Mammary epithelial cell (primary cell): ENCODE measurements at places on chromosomes 4 and X.

DNA sequence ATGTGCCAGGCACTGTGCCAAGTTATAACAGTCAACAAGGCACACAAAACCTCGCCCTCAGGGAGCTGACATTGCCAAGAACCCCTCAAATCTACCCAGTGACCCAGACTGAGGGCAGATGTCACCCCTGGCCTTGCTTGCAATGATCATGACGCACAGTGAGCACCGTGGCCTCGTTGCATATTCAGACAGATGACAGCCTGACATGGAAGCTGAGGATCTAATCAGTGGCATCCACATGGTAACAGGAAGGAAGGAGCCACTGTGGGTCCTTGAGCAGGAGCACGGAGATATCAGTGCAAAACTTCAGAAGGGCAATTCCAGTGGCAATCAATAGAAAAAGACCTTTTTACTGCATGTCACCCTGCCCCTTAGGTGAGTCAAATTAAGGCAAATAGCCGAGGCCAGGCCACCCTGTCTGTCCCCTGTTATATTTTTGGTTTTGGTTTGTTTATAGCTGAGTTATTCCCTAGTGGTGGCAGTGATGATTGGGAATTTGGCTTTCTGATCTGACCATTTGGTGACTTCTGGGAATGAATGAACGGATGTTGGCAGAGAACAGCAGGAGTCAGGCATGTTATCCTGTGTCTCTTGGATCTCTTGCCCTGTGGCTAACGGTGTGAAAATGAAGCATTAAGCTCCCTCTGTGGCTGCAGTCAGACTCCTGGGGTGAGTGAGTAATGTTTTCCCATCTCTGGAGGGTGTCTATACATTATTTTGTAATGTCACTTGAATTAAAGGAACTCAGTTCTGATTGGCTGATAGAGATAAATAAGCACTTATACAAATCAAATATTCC is 20.4 kb downstream of the WDR13 start:
- no peak for DNase-seq

- DNase-seq: no peak
Observed at GRCh38 chr4:80787306-80787705, 243.2 kb upstream of the BMP3 start.

GRCh38 chr4:147336252-147336651 is 144.6 kb upstream of the EDNRA start:
- peak; percentile 24 for DNase-seq

DNA sequence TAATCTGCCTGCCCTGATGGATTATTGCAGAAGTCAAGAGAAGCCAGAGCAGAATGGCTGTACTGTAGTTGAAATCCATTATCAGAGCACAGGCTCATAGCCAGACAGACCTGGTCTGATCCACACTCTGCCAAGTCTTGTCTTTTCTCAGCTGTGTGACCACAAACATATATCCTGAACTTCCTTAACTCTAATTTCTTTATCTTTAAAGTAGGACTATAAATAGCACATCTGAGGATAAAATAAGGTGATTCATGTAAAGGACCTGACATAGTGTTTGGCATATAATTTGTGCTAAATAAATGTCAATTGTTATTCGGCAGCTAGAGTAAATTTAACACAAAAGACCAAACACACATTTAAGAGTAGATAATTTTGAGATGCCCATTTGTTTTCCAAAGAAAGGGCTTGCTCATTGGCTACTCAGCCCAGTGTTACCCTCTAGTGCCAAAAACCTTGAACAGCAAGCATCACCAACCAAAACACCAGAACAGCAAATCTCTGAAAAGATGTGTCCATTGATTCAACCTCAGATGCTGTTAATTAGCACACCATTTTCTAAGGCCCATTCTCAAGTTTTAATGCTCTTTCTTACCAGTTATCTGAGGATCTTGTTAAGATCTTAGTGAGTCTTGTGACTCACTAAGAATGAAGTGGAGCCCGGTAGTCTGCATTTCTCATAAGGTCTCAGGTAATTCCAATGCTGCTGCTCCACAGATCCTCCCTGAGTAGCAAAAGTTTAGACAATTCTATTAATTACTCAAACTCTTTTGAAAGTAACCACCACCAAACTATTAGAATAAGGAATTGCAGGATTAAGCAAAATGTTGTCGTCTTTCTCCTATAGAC is 108.8 kb downstream of the HHIP start:
- DNase-seq: peak; percentile 43

GRCh38 chr4:186604124-186604807 is 48.9 kb upstream of the MTNR1A start:
- DNase-seq: no peak

- no peak for DNase-seq
Observed at GRCh38 chr4:185796176-185796575, 15.8 kb downstream of the SORBS2 start.

- no peak for DNase-seq
Observed at GRCh38 chr4:159145992-159146330, 43.1 kb downstream of the RAPGEF2 start.

- no peak for DNase-seq
Observed at GRCh38 chr4:145863191-145863590, 75.4 kb downstream of the ZNF827 start.

GRCh38 chr4:109251396-109251795 is 51.1 kb downstream of the COL25A1 start:
- DNase-seq: no peak

DNA sequence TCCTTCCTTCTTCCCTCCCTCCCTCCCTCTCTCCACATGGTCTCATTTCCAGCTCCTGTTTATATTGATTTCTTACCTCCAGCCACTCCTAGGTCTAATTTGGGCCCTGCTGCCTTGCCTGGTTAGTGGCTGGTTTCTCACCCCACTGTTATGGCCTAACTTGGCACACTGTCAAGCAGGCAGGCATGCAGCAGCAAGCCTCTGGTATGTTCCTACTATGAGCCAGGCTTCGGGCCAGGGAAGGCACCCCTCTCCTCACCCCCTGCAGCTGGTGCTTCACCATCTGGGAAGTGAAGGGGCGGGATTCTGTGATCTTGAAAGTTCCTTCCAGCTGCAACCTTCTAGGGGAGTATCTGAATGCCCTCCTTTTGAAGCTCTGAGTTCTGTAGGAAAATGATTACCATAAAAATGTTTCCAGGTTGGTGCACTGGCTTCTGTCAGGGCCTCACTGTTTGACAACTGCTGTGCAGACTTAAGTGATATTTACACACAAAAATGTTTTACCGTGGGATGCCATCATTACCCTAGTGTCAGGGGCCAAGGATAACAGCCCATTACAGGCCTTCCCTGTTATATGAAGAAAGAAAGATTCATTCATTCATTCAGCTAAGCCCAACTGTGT is 10.1 kb upstream of the VMA21 start:
- no peak for DNase-seq

- no peak for DNase-seq
Observed at GRCh38 chr4:102623622-102624021, 122.5 kb downstream of the NFKB1 start.

GRCh38 chr4:17068392-17068791 is 169.9 kb upstream of the LDB2 start:
- DNase-seq: no peak

GRCh38 chr4:71559957-71560571 is 221.2 kb downstream of the SLC4A4 start:
- no peak for DNase-seq

GRCh38 chrX:24282381-24283126 is 31.3 kb downstream of the SUPT20HL2 start:
- DNase-seq: no peak
